CD4-positive, alpha-beta T cell treated with Interleukin-6 at 100 ng/mL for 8 hours (primary cell): ENCODE measurements at places on chromosomes 1 and 21.

DNA sequence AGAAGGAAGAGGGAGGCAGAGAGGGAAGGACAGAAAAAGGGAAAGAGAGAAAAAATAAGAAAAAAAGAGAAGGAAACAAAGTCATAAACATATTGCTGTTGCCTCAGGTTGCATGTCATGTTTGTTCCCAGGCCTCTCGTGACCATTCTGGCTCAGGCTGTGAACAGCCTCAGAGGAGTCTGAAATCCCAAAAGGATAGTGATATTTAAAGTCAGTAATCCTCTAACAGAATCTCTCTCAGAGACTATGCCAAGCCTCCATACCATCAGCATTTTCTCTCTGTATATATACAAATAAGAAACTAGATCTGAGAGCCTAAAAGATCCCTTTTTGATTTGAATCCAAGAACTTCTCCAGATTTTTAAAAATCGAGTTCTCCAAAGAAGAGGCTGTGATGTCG is 35.2 kb downstream of the GORAB start:
- no peak for DNase-seq

GRCh38 chr1:53110370-53111072 is 31.9 kb downstream of the SLC1A7 start:
- no peak for DNase-seq

DNA sequence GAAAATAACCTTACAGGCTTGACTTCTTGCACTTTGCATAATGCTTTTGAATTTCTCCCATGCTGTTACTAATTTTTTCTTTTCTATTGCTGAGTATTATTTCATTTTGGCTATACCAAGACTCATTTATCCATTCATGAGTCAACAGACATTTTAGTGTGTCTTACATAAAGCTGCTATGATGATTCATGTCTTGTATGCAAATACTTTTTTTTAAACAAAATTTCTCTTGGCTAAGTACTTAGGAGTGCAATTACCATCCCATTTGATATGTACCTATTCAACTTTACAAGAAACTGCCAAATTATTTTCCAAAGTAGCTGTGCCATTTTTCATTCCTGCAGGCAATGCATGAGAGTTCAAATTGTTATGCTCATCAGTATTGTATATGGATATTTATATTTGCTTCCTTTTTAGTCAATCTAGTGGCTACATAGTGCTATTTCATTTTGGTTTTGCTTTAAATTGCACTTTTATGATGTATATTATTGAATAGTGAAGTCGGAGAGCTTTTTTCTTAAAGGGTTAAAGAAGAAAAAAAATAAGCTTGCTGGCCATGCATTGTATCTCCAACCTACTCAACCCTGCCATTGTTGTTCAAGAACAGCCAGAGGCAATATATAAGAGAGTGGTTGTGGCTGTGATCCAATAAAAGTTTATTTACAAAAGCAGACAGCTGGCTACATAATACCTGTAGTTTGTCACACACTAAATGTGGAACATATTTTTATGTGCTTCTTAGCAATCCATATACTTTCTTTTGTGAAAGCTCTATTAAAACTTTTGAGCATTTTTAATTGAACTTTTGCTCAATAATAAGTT is 862.8 kb downstream of the KCNT2 start:
- DNase-seq, result no peak

DNA sequence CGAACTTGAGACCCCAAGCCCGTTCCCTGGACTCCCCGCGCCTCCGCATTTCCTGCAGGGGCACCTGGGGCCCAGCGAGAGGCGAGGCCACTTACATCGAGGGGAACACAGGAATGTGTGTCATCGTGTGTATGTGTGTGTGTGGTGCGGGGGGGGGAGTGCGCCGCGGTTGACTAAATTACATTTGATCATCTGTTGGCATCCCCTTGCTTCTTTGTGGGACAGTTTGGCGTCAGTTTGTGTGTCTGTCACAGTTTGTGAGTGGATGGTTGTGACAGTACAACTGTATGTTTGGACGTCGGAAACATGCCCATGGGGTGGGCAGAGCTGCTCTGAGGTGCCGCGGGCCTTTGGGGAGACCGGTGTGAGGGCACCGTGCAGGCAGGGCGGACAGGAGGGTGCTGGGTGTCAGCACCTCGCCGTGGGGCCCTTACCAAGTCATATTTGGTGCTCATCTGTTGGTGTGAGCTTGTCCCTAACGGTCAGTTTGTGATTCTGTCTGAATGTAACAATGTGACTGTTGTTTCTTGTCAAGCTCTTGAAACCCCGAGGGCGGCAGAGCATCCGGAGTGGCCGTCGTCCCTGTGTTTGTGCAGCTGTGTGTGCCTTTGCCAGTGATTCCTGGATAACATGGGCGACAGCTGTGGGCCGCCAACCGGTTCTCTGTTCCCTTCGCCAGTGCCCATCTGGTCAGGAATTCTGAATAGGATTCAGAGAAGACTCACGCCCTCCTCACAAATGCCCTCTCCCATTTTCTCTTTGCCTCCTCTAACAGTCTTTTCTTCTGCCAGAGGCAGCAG is 899 bp downstream of the OPRD1 start:
- no peak for DNase-seq

DNA sequence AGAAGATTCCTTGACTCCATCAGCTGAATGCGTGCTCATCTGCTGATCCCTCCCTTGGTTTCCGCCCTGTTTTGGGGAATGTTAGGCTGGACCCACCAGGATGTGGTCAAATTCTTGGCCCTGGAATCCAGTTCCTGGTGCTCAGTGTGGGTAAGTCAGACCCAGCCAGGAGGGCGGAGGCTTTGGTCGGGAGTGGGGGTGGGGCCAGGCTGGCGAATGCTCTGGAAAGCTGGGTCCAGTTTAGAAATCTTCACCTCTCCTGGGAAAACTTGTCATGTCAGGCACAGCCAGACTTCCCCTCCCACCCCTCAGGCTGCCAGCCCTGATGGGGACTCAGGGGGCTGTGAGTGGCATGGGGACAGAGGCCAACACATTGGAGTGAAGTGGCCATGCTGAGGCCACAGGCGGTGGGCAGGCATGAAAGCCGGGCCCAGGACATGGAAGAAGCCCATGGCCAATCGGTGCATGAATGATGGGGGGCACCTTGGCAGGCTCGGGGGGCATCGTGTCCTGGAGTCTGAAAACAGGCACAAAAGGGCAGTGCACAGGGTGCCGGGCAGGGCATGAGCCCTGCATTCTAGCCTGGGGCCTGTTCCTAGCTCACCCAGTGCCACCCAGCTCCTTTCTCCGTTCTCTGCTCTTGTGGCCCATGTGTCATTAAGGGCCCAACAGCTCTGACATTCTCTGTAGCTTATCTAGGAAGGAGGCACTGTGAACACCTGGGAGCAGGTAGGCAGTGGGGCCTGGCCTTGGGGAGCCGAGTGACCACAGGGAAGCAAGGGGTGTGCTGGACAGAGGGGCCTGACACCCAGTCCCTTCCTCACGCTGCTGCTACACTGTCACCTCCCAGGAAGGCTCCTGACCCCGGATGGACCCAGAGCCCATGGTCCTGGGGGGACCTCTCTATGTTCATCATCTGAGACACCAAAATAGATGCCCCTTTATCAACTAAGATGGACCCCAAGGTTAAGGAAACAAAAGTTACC is 14.6 kb upstream of the PADI1 start:
- DNase-seq, result no peak
